ENCODE measurements at places on chromosomes 5 and 9.

- no peak for DNase-seq
These were observed 96.1 kb downstream of the ADAMTSL1 start for GRCh38 chr9:18569941-18570630.

DNA sequence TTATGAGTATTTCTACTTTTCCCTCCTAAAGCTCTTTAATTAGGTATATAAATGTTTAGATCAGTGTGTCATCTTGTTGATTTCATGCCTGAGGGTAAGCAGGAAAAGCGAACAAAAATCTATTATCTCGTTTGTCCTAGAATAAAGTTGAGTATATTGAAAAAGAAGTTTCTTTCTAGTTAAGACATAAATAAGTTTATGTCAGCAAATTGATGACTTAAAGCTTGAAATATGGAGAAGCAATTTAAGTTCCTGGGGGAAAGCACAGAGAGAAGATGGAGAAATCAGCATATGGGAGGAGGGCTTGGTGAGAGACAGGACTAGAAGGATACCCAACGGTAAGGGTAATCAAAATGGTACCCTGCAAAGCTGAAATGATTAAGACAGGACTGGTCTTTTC is 813.4 kb downstream of the MTRR start:
- no peak for DNase-seq

DNA sequence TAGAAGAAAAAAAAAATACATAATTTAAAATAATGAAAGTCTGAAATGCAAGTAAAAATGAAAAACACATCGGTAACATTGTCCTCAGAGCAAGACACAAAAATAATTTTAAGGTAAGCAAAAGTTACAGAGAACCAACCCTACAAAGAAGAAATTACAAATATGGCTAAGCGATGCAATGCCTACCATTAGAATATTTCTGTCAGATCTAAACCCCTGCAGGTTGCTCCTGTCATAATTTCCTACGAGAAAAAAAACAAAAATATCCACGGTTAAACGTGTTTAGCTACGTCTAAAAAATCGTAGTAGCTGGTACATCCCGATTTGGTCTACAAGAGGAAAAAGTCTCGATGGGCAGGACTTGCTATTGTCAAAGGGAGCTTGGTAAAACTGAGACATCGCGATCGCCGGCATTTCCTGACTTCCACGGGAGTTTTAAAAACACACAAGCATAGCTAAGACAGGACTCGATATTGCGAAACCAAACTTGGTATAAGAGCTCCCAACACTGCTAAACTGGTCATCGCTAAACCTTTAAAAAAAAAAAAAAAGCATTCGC is 1.1 kb upstream of the ANXA2R start:
- DNase-seq = no peak

GRCh38 chr9:129006328-129007034 is 21.6 kb downstream of the SH3GLB2 start:
- DNase-seq = peak; percentile 73

DNA sequence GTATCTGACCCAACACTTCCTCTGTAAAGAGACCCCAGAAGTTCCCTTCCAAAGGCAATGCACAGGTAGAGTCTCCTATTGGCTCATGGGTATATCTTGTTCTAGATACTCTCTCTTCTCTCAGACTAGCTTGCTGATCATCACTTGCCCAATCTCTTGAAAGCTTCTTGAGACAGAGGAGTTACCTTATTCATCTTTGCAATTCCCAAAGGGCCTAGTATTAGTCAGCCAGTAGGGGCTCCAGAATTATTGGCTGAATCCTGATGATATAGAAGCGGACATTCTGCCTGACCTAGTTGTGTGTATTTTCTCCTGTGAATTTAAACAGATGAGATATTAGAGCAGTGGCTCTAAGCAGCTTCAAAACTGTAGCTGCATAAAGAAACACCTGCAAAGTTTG is 304.0 kb upstream of the KLF4 start:
- DNase-seq = no peak

DNA sequence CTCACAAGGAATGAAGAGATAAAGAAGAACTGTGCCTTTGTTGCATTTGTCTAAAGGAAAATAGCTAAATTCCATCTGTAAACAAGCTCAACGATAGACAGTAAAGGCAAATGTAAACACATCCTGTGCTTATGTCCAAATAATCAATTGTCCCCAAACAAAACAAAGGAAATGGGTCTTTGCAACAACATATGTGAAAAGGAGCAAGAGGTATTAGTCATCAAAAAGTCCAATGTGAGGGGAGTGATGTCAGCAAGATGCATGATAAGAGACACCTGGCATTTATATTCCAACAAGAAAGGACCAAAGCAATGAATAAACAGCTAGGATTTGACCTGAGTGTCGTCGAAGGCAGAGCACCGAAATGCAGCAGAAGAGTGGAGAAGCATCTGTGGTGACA is 209.1 kb downstream of the ASTN2 start:
- no peak for DNase-seq

- no peak for DNase-seq
These were observed 336.3 kb downstream of the IRX1 start for GRCh38 chr5:3931976-3932375.

DNA sequence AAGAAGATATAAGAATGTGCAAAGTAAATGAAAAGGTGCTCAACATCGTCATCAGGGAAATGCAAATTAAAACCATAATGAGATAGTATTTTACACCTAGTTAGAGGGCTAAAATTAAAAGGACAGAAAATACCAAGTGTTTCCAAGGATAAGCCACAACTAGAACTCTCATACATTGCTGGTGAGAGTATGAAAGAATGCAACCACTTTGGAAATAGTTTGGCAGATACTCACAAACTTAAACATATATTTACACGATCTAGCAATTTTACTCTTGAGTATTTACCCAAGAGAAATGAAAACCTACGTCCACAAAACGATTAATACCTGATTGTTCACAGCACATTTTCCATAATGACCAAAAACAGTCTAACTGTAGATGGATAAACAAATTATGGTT is 51.5 kb downstream of the AOPEP start:
- peak; percentile 24 for DNase-seq

DNA sequence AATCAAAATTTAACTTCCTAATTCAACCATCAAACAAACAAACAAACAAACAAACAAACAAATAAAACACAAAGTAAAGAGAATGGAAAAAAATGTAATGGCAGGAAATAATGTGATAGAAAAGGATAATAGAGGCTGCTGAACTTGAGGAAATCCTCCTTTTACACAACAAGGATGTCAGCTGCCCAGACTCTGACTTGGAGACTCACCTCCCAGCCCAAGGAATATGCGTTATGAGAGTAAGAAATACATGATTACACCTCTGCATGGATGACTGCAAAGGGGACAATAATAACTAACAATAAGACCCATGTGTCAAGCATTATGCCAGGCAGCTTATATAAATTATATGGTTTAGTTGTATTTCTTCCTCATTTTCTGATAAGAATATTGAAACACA is 46.6 kb upstream of the JAK2 start:
- no peak for DNase-seq

- DNase-seq = no peak
These were observed 135.1 kb downstream of the CD180 start for GRCh38 chr5:67061511-67061910.

DNA sequence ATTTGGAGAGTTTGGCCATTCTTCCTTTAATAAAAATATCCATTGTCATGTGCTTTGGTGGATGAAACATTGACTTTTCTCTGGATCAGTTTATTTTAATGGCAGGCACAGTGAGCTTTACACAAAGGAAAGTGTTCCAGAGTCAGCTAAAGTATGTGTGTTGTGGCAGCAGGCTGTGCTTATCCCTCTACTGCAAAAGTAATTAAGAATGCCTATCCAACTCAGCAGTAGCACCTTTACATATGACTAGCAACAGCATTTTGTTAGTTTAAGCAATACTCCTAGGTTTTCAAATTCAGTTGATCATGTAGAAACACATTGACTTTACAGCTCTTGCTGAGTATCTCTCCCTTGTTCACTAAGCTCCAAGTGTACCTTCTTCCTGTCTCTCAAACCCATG is 730.5 kb upstream of the RGMB start:
- no peak for DNase-seq

DNA sequence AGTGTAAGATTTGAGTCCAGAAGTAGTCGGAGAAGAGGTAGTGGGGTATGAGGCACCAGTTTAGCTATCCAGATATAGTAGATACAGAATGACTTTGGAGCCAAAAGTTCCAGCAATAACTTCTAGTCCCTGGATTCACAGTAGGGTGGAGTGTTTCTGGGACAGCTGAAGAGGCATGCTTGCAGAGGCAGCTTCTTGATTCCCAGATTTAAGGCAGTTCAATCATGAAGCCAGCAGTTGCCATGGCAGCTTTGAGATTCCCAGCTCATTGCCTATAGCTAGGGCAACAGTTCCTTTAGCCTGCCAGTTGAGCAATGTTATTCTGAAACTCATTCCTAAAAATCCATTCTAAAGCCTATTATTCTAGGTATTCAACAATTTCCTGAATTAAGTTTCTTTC is 79.2 kb downstream of the LIX1 start:
- no peak for DNase-seq

DNA sequence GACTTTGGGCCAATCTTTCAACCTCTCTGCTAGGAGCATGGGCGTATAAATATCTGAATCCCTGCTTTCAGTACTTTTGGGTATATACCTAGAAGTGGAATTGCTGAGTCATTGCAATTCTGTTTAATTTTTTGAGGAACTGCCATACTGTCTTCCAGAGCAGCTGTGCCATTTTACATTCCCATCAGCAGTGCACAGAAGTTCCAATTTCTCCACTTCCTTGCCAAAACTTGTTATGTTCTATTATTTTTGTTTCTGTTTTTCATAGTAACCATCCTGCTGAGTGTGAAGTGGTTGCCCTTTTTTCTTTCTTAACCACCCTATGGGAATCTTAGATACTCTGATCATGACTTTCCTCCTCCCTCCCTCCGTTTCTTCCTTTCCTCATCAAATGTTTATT is 11.1 kb upstream of the CCIN start:
- no peak for DNase-seq

DNA sequence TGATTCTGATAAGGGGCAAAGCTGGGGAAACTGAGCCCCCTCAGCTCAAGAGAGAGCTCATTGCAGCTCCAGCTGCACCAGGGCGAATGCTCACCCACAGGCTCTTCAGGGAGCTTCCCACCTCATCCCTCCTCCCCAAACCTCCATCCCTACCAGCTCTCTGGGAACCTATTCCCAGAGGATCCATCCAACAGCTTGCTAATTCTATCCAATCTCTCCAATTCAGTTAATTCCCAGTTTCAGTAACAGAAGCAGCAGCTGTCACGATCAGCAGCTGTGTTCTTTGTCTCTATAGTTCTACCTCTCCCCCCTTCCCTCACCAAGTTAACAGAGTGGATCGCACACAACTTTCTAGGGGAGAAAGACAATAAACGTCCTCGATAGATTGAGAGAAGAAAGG is 135.5 kb upstream of the EFNA5 start:
- no peak for DNase-seq

GRCh38 chr9:36560771-36561170 is 11.9 kb upstream of the MELK start:
- peak; percentile 40 for DNase-seq

- DNase-seq = no peak
These were observed 14.3 kb upstream of the SH3RF2 start for GRCh38 chr5:145922059-145922458.

DNA sequence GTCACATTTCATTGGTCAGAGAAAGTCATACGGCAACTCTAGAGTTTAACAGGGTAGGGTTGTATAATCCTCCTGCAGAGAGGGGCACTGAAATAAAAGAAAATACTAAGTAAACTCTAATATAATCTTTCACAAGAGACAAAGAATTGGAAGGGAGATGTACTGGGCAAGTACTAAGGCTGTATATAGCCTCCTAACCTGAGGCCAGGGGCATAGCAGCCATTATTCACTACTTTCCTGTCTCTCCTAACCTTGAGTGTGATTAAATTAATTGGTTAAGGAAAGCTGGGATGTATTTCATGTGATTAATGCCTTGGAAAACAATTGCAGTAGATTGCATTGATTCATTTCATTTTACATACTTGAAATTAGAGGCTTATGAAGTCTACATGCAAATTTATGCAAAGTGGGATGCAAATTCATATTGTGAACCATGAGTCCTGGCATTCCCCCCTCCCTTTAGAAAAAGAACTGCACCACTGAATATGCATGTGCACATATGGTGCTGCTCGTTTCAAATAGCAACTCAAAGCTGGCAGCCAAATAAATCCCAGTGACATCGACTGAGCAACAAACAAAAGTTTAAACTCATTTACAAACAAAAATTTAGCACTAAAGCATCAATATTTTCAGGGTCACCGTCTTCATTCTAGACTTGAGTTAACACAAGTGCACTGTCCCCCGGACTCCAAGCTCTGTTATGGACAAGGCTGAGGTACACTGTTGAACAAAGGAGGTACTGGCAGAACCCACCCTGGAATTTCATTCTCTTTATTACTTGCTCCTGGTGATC is 70.0 kb downstream of the DMAC1 start:
- DNase-seq = no peak

DNA sequence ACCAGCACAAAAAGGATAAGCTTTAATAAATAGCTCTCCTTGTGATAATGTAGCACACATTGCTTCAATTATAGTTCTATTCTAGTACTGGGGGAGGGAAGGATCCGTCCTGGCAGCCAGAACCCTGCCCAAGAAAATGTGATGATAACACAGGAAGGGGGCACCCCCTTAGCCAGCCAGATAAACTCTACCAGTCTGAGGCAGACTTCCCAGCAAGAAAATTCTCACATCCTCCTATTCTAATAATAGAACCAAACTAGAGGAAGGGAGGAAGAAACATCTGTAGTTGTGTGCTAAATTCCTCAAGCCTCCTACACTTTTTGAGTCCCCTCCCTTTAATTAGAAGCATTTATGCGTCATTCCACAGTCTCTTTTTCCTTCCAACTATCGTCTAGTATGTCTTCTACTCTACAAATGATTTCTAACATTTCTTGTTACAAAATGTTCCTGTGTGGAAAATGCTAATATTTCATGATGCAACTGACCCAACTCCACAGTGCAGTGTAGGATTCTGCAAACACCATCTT is 261.0 kb downstream of the SEMA5A start:
- peak; percentile 87 for DNase-seq

DNA sequence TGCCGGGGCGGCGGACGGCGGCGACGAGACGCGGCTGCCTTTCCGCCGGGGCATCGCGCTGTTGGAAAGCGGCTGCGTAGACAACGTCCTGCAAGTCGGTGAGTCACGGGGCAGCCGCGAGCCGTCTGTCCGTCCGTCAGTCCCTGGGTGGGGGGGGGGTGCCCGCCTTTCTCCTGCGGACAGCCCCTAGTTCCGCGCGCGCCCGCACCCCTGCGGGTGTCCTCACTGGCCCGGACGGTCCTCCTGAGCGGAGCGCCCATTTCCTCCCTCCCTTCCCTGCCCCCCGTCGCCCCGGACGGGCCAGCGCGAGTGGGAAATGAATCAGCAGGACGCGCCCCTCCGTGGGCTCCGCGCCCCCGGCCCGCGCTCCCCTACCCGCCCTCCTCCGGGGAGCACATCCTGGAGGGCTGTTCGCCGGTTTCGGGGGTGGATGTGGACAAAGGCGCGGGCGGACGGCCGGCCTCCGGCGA is 828 bp downstream of the ZSWIM6 start:
- peak; percentile 67 for DNase-seq

Data from fibroblast of skin of back (primary cell).